ENCODE measurements at places on chromosomes 1 and 21.

DNA sequence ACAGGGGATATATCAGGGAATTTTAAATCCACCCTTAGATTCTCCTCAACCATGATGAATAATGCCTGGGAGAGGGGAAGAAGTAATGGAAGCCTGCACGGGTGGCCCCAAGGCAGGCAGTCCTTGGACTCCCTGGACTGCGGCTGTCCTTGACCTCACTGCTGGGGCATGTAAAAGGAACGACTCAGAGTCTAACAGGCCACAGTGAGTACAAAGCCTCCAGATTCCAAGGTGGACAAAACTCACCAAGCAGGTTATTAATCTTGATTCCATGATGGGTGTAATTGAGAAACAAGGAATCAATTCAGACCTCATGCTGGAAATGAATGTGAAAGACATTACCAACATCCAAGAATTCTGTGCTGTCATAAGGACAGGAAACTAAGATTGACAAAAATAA is 13.0 kb upstream of the ARHGAP29 start:
- no peak for DNase-seq

DNA sequence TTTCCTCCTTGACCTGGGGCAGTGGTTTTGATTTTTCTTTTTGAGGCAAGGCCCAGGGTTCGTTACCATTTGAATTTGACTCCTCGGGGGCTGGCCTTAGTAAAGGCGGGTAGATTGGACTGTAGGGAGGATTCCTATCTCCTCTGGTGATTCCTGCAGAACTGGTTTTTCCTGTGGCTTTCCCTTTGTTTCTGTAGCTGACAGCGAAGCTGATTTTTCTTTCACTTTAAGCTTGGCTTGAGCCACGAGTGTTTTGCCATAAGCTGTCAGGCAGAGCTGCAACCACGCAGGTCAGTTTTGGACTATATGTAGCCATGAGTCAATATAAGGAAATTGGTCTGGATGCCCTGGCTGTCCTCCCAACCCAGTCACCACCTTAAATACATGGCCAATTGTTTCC is 28.7 kb upstream of the KCNJ15 start:
- DNase-seq: no peak

- no peak for DNase-seq
Observed at GRCh38 chr1:193827516-193827915, 641.1 kb upstream of the B3GALT2 start.

DNA sequence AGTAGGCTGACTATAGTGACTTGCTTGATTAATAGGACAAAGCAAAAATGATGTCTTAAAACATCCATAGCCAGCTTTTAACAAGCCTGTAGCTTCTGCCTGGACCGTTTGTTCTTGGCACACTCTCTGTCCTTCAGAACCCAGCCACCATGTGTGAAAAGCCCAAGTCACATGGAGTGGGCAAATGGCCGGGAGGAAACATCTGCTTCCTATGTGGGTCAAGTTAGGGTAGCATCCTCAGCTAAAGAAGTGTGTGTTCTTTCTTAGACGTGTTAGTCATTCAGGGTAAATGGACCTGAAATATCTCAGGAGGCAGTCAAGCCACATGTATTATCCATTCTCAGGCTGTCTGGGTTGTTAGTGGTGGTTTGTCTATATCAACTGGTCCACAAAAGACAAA is 23.4 kb downstream of the RD3 start:
- DNase-seq: no peak

GRCh38 chr1:218557731-218558130 is 212.6 kb downstream of the TGFB2 start:
- DNase-seq: peak; percentile 85

Data from muscle of arm (tissue), 14 donors.